KBM-7 (cell line): ENCODE measurements at places on chromosomes 16 and 17.

GRCh38 chr16:70575376-70575775 is 51.8 kb downstream of the SF3B3 start:
- DNase-seq: no peak

GRCh38 chr17:79083191-79083971 is 8.8 kb downstream of the ENGASE start:
- no peak for DNase-seq

DNA sequence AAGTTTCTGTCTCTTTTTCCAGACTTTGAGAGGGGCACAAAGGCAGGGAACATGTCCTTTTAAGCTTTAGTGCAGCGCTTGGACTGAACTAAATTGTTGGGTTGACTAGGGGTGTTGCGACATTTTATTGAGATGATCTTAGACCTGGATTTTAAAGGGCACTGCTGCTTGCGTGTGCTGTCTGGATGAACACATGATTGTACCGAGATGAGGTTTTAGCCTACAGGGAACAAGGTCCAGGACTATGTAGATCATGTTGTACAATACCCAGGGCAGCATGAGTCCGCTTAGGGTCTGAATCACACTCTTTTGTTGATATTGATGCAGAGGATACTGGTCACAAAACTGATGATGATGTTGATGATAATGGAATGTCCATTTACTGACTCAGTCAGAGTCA is 5.2 kb upstream of the RGS9 start:
- no peak for DNase-seq

- no peak for DNase-seq
Observed at GRCh38 chr16:29908719-29909220, 8.5 kb downstream of the ASPHD1 start.

DNA sequence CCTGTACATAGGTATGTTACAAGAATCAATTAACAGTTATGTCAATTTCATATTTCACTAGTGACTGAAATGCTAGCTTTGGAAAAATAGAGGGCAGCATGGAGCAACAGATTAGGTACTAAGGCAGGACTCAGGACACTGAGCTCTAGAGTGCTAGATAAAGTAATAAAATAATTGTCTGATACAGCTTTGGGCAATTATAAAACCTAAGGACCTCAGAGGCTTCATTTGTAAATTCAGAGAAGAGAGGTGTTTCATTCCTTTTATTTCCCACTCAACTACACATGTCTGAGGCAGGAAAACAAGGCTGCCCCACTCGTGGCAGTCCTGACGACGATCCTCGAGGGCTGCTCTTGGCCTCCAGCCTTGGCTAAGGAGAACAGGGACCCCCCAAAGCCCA is 81.5 kb downstream of the CA4 start:
- peak; percentile 40 for DNase-seq
